ENCODE measurements at places on chromosomes 2 and 18.

- no peak for DNase-seq
Observed at GRCh38 chr2:197190100-197190432, 120.5 kb downstream of the ANKRD44 start.

- DNase-seq: no peak
Observed at GRCh38 chr2:96324721-96325040, 436 bp upstream of the ITPRIPL1 start.

DNA sequence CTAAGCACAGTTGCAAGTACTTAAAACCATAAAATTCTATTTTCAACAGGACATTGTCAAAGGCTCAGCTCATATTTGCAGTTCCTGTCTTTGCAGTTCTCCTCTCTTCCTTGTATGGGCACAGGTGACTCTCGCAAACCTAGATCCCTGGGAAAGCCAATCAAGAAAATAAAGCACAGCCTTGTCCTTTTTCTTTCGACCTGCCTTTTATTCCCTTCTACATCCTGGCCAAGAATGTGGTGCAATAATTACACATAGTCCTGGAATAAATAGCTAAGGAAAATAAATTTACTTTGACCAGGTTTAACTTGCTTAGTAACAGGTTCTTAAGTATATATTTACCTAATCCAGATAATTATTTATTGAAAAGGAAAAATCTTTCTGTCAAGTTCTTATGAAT lies 20.2 kb downstream of the ATG16L1 start:
- no peak for DNase-seq

GRCh38 chr2:241540401-241540770 lies 18.2 kb upstream of the BOK start:
- no peak for DNase-seq

DNA sequence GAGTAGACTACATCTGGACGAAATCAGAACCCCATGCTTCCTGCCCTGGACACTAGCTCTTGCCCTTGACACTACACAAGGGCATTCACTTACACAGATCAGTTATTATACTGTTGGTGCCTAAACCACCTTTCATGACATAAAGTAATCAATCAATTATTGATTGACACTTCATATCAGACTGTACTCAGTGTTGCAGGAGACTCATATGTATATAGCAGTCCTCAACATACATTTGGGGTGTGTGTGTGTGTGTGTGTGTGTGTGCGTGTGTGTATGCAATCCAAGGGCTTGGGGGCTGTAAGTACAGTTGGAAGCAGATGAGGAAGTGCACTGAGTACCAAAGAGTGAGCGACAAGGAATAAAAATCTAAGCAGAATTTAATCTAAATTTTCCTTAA lies 5.1 kb downstream of the CDH2 start:
- DNase-seq: no peak

GRCh38 chr18:24176727-24177416 lies 38.0 kb downstream of the CABYR start:
- DNase-seq: no peak

DNA sequence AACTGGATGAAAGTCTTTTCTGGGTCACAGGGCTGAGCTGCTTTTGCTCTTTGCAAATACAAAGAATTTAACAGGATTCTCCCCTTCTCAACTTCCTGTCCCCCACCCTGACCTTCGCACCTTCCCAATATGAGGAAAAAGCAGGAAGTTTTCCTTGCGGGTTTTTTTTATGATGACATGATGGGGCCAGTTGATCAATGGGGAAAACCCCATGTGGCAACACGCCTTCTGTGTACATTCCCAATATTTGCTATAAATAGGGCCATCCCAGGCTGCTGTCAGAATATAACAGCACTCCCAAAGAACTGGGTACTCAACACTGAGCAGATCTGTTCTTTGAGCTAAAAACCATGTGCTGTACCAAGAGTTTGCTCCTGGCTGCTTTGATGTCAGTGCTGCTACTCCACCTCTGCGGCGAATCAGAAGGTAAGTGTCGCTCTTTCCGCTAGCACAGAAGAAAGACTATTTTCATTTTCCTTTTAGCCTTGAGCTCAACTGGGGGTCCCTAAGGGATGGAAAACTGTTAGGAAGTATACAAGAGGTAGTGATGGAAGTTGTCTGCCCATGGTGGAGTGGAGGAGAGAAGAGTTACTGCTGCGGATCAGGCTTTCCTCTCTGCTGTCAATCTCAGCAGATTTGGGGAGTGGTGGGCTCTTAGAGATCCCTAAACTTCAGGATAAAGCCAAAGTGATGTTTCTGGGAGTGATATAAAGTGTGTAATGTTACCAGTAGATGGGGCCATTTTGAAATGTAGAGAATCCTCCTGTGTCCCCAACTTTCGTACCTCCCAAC lies at the start of gene CCL20:
Gene CCL20 (plus strand): TSS at position 281 of the 792 bp plus-strand sequence. CDS start 70 bp downstream, at position 351.
- no peak for DNase-seq

DNA sequence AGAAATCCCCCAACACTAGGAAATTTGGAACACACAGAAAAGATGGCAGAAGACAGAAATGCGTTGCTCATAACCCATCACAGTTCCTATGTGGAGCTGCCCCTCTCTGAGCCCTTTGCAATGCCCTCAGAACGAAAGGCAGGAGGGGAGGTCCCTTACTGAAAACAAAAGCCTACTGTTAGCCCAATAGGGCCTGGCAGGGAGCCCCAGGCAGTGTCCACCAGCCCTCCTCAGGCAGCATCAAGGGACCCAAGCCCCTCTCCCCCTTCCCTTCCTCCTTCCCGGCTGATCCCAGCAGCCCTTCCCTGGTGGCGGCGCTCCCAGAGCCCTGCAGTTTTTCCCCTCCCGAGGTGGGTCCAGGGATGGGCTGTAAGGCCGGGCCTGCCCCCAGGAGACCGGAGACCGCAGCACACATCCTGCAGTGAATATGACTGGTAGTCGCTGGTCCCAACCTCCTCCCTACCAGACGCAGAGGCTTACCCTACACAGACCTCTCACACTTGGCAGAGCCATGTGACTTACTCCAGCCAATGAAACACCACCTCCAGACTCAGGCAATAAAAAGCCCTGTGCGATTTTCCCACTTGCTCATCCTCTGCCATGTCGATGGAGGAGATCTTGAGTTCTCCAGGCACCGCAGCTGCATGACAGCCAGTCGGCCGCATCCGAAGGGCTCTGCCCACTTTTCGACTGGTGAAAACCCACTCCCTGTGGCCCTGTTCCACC lies 19.4 kb upstream of the DUSP2 start:
- no peak for DNase-seq

DNA sequence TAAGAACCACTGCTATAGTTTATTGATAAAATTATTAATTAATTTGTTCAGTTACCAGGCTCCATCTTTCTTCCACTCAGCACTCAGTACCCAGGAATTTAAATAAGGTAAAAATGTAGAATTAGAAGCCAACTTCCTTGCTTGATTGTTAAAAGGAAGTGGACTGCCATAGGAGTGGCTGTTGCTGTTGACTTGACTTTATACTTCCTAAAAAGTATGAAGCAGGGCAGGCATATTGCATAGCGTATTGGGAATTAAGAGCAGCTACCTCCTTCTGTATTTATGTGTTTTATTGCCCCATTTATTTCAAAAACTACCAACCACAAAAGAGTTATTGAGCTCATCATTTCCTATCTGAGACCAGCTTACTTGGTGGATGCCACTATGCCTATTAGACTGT lies 27.9 kb downstream of the PSMD1 start:
- no peak for DNase-seq

- no peak for DNase-seq
Observed at GRCh38 chr2:53536583-53537361, 230.8 kb upstream of the CHAC2 start.

DNA sequence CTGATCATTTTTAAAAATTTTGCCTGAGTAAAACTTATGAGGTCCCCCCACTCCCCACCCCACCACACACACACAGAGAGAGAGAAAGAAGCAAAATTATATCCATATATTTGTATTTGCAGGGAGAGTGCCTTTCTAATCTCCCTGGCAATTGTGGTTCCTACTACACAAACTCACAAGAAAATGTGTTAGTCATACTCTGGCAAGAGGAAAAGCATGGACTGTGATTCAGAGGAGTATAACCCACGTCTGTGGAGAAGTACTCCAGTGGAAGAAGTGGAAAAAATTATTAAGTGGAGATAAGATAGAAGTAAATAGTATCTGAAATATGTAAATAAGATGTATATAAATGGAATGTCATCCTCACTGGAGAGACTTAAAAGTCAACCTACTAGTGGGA lies 114.0 kb downstream of the DSEL start:
- no peak for DNase-seq

- no peak for DNase-seq
Observed at GRCh38 chr2:224466304-224466895, 64.5 kb upstream of the FAM124B start.

GRCh38 chr2:232588680-232589585 lies 38.4 kb downstream of the EIF4E2 start:
- DNase-seq: no peak

DNA sequence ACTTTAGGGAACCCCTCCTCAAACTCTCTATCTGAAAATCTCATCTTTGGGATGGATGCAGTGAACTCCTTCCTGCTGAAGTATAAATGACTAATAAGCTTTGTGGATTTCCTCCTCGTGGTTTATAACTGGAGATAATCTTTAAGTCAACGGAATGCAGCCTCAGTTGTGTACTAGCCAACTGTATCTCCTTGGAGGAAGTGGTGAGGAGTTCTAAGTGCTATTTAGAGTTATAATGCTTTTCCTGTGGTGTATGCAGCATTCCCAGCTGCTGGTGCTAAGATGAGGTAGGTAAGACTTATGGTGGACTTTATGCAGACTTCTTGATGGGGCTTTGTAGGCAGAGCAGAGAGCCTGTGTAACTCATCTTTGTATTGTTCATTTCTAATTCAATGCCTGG lies 90.9 kb downstream of the LYPD6B start:
- DNase-seq: no peak

DNA sequence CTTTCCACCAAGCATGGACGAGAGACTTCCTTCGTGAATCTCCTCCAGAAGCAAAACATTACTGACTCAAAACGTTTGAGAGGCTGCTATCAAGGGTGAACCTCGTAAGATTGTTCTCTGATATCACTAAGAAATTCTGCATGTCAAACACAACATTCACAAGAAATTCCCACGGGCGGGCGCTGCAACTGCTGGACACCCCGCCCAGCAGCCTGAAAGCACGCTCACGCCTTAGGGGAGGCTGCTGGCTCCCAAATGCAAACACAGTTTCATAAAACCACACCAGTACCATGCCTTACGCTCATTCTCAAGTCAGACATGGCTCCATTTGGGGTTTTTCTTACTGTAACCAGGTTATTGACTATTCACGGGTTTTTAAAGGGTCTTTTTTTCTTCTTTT lies 39.0 kb downstream of the MBP start:
- no peak for DNase-seq

DNA sequence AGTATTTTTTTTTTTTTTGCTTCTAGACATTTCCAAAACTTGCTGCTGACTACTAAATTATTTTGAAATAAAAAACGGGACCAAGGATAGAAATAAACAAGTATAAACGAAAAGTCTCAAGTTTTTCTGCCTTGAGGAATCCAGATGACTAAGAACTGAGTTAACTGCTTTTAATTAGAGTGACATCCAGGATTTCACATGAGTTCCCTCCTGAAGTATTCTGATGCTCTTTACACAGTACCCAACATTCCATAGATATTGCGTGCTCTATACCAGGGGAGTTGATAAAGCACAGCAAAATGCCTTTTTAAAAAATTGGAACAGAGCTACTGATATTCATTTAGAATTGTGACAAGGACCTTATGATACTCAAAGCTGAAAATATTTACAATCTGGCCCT lies 618.0 kb downstream of the CCDC85A start:
- no peak for DNase-seq

DNA sequence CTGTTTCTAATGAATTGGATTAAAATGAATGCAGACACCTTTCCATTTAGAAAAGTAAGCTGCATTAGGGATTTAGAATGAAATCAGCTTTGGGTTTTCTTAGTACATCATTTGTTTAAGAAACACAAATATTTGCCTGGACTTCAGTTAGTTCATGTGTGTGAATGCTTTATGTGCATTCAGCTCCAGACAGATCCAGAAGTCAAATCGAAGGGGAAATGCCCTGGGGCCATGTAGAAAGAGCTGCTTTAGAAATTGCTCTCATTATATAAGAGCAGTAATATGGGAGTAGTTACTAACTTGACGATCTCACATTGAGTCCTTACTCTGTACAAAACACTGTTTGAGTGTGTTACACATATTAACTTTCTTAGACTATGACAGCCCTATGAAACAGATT lies 88.0 kb upstream of the TTC39C start:
- DNase-seq: no peak

DNA sequence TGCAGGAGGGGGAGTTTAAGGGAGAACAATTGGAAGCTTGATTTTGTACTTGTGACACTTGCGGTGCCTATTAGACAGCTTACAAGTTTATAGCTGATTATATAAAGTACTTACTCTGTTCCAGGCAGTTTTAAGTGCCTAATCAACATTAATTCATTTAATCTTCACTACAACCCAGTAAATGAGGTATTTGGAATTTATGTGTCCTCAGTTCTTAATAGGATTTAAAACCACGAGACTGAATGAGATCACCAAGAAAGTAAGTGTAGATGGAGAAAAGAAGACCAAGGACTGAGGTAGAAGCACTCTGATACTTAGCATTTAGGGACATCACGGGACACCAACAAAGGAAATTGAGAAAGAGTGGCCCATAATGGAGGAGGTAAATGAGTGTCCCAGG lies 49.8 kb downstream of the ZC3H15 start:
- no peak for DNase-seq

- no peak for DNase-seq
Observed at GRCh38 chr2:205352593-205352992, 329.7 kb upstream of the NRP2 start.

DNA sequence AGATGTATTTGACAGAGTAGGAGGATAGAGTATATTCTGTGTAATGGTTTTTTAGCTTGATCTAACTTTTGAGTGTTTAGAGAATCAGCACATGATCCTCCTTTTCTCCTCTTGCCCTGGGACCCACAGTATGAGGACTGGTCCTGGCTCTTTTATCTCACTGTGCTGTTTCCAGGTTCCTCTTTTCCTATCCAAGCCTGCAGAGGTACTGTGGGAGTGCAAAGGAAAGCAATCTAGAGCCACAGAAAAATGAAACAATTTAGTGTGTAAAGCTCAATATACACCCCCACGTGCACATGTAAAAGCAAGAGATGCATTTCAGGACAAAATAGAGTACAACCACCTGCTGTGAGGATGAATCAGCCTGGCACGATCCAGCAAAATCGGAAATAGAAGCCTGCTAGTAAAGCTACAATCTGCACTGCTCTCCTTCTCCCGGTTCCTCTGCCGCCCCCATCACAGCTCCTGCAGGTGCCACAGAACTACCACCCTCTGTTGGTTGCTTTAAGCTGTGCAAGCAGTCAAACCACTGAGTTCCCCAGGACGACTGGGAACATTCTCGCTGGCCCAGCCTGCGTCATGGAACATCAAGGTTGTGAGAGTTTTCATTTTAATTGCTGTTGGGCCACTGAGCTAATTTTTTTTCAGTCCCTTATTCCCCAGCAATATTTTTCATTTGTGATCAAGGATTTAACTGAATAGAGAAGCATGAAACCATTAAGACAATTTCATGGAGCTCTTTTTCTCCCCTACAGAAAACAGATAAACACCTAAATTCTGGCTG lies 47.8 kb upstream of the MAPRE3 start:
- DNase-seq: peak; percentile 26

- no peak for DNase-seq
Observed at GRCh38 chr18:61222206-61222605, 111.0 kb upstream of the CDH20 start.
